DMS 273 treated with DMSO at 0.1 percent for 48 hours (cell line): ENCODE measurements at places on chromosomes 12 and 14.

- DNase-seq = no peak
Measured at GRCh38 chr14:60642270-60643140, 6.8 kb downstream of the SIX1 start.

GRCh38 chr14:21382886-21383847 is 652 bp downstream of the SUPT16H start:
- peak; percentile 21 for DNase-seq

DNA sequence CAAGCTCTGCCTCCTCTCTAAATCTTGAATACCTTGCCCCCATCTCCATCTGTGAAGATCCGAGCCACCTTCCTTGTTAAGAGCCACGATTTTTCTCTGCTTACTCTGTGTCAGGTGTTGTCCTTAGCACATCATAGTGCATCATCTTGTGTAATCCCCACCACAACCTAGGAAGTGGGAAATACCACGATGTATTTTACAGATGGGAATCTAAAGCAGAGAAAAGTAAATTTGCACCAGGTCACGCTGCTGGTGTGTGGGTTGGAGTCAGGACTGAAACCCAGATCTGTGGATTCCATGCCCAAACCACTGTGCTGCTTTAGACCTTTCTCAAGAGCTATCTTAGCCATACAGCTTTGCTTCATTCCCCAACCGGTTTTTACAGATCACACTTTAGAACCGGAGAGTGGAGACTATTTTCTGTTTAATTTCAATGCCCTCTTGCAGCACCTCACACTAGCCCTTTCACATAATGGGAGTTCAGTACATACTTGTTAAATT is 94.6 kb downstream of the PPM1A start:
- no peak for DNase-seq

DNA sequence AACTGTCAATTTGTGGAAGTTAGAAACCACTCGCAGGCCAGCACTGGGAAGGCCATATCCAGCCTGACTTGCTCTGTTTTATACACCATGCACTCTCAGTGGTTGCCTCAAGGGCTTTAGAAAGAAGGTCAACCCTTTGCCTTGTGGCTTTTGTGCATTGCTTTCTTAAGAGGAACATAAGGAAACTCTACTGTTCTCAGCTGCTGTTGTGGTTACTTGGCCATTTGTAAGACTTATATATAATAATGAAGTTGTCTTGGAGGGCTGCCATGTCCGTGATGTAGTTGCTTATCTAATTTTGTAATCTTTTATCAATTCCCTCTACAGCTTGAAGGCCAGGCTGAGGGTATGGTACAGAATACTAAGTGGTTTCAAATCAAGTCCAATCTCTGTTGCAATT is 637.8 kb downstream of the DIO2 start:
- no peak for DNase-seq

GRCh38 chr14:80304125-80304766 is 92.9 kb upstream of the DIO2 start:
- DNase-seq = no peak
